ENCODE measurements at places on chromosomes 16 and 17.

DNA sequence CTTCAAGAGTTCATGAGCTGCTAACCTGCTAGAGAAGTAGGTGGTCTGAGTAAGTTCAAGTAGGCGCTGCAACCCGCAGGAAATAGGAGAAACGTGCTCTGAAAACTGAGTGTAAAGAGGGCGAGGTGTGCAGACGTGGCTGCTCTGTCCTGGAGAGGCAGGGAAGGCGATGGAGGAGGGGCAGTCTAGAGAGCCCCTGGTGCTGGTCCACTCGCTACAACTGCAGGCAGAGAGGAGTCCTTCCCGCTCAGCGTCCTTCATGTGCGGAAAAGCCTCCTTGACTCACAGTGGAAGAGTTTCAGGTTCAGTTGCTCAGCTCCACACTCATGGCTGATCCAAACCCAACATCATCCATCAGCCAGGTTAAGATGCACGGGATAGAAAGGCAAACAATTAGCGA, 12.1 kb downstream of the ABCA3 start:
- DNase-seq, result no peak

DNA sequence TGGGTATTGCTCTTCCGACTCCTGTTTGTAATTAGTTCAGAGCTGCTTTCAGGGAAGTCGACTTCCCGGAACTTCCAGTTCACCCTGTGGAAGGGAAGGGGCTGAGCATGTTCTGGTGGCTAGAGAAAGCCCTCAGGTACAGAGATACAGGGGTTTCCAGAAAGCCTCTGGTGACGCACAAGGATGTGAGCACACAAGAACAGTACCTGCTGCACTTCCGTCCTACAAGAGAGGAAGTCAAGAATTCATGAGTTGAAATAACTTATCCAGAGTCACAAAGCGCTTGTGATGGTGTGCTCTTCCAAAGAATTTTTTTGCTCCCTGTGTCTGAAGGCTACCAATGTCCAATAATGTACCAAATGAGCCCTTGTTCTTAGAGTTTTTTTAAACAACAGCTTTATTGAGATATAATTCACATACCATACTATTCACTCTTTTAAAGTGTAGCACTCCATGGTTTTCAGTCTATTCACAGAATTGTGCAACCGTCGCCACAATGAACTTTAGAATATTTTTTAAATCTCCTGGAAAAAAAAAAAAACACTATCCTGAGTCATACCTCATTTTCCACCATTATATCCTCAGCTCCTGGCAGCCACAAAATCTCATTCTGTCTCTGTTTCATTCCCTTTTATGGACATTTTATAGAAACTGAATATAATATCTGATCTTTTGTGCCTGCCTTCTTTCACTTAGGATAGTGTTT, 327.6 kb downstream of the CDH13 start:
- DNase-seq, result no peak

DNA sequence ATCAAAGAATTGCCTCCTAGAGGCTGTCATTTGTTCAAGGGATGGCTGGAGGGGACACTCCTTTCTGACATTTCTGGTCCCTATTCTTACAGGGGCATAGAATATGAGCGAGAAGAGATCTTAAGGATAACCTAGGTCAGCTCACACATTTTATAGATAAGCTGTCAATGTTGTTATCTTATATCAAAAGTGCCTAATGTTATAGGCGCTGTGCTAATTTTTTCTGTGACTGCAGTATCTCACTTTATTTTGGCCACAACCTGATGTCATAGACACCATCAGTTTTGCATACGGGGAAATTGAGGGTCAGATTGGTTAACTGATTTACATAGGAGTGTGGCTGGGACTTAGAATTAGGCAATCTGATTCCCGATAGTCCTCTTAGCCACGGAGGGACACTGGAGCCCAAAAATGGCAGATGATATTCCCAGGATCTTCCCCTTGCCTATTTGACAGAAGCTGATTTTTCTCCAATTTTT, 1.2 kb downstream of the CPD start:
- no peak for DNase-seq

DNA sequence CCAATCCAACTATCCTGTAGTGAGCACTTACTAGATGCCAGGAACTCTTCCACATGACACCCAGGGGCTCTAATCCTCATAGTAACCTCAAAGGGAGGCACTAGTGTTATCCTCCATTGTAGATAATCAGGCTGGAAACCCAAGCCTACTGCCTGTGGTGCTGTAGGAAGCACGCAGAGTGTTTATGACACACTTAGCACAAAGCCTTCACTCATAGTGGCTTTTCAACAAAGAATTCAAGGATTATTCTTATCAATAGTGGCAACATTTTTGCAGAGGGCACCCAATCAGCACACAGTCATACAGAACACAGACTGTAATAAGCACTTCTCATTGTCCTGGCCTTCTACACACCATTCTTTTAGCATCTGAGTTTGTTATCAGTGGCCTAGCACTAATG, 18.5 kb upstream of the SOX9 start:
- peak; percentile 50 for DNase-seq

- DNase-seq, result no peak
Measured at GRCh38 chr16:84606081-84606875, 11.6 kb downstream of the COTL1 start.

- DNase-seq, result no peak
Measured at GRCh38 chr17:38424297-38424972, 3.8 kb upstream of the ARHGAP23 start.

- DNase-seq, result no peak
Measured at GRCh38 chr17:43477832-43478634, 5.7 kb upstream of the DHX8 start.

DNA sequence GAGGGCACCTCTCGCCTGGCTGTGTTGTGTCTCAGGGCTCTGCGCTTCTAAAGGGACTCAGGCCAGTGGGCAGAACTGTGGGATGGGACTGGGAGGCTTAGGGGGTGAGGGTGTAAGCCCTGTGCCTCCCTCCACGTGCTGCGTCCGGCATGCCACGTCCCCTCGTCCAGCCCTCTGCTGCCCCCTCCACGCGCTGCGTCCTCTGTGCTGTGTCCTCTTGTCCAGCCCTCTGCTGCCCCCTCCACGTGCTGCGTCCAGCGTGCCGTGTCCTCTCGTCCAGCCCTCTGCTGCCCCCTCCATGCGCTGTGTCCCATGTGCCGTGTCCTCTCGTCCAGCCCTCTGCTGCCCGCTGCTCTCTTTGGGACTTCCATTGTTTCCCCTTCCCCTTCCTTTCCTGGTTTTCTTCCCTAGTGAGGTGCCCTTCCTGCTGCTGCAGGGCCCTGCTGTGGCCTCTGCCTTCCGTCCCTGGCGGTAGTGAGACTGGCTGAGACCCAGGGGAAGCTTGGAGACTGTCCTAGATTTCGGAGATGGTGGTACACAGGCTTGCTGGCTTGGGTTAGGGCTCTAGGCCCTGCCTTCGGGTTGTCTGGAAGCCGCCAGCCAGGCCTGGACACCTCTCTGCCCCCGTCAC, 6.4 kb upstream of the ZNF750 start:
- no peak for DNase-seq

GRCh38 chr16:85987750-85988078, 88.8 kb downstream of the IRF8 start:
- DNase-seq, result no peak

DNA sequence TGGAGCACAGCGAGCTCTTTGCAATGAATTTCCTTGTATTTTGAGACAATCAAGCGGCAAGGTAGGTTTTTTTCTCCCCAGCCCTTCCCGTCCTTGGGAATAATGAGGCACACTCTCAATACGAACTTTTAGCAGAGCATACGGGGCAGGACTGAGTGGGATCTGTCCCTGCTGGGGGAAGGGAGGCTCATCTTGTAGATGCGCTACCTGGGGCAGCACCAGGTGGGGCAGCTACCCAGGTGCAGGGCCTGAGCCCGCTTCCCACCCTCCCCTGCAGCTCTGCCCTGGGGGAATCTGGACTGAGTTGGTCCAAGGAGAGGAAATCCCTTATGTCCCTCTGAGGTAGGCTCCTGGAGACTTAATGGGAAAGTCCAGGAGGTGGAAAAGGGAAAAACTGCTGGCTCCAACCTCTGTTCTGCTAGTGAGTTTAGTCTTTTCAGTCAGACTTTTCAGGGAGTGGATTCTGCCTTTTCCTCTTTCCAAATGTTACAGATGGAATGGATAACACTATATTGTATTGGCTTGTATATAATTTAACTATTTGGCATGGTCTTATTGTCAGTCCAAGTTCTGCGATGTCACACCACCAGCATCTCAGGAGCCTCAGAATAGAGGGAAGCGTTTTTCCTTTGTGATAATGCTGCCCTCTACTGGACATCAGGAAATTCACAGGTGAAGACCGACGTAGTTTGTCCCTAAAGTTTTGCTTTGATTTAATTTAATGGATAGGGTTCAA, 9.6 kb upstream of the CES1 start:
- DNase-seq, result no peak

- no peak for DNase-seq
Measured at GRCh38 chr17:2302778-2303203, 794 bp downstream of the SMG6 start.

- DNase-seq, result no peak
Measured at GRCh38 chr16:19419698-19420075, 2.0 kb downstream of the TMC5 start.

DNA sequence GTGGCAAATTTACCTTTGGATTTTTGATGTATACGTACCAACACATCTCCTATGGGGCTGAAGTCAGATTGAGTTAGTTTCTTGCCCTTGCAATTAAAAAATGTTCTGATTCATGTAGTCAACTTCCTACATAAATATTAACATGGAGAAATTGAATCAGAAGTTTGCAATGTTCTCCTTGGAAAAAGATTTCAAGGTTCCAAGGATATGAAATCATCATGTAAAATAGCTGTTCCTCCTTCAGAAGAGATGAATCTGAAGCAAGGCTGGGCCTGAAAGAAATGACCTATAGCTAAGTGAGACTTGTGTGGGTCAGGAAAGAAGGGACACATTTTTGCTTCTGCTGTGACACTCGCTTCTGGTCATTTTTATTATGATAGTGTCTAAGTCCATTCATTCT, 131.7 kb downstream of the RGS9 start:
- no peak for DNase-seq

GRCh38 chr17:37820995-37821713, 76.3 kb upstream of the HNF1B start:
- no peak for DNase-seq

DNA sequence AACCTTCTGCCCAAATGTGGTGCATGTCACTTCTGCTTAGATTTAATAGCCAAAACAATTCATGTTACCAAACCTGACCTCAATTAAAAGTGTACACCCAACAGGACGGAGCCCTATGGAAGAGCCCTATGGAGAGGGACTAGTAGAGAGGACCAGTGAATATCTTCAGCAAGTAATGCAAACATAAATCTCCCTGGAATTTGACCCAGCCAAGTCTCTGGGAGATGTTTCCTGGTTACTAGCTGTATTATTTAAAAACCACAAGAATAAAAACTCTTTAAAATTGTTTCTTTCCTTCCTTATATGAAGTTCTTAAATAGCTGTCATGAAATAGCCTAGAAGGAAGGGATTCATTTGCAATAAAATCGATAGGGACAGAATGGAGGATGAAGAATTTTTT, 255.8 kb downstream of the CDH11 start:
- no peak for DNase-seq

DNA sequence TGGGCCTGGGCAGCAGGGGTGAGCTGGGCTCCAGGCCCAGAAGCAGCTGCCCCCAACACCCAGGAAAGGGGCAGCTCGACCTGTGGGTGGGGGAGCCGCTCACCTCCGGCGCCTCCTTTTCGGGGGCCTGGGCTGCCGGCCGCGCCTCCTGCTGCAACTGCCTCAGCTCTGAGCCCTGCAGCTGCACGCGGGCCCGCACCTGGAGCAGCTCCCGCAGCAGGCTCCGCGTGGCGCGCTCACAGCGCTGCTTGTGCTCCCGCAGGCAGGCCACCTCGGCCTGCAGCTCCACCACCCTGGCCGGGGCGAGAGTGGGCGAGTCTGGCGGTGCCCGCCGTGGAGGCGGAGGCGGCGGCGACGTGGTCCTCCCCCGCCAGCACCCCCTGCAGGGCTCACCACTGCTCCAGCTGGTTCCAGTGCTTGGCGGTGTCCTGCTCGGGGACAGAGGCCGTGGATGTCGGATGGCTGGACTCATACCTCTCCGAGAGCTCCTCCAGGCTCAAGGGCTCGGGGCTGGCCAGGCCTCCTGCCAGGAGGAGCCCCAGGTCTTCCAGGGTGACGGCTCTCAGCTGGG, 868 bp downstream of the CCDC154 start:
- DNase-seq, result no peak

DNA sequence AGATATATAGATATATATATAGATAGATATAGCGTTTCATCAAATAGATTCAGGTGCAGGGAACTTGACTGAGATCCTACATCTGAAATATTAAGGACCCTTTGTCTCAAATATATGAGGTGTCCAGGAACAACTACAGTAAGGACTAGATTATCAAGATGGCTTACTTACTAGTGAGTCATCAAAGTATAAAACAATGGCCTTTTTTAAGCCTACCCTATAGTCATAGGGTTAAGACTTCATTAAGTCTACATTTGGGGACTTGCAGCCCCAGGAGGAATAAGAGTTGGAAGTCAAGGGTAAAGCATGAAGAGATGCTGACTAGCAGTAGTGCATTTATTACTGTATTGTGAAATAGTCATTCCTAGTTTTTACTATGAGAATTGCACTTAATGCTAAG, 1023.4 kb downstream of the CDH11 start:
- DNase-seq, result no peak

GRCh38 chr17:27978689-27979175, 63.7 kb upstream of the NLK start:
- DNase-seq, result no peak

- DNase-seq, result no peak
Measured at GRCh38 chr17:55249861-55250260, 14.9 kb upstream of the HLF start.

DNA sequence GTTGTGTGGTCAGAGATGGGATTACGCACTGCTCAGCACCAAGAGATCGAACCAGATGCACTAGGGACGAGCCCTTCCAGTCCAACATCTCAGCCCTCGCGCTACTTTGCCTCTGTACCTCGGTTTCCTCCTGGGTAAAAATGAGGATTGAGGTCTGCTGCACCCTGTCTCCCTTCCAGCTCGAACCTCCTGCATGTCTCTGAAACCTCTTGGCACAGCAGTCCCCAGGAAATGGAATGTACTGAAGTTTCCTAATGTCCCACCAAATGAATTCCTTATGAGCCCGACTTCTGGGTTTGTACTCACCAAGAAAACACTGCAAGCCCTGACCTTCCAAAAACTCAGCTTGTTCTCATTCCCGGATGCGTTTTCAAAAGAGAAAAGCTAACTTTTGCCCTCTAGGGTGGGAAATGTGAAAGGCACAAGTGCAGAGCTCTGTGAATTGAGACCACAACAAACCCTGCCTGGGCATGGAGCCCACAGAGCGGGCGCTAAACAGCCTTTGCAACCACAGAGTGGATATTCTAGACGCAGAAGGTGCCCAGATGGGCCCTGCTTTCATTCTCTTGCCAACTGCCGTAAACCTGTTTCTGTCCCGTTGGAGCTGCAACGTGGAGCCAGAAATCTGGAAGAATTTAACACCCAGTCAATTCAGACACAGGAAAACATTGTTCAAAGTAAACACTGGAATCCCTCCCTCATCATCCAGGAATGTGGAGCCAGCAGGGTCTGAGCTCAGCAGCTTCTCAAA, 10.3 kb downstream of the CDRT4 start:
- DNase-seq, result peak; percentile 70

- DNase-seq, result no peak
Measured at GRCh38 chr16:24728891-24729242, 584 bp upstream of the TNRC6A start.

GRCh38 chr16:24013864-24014645, 178.3 kb downstream of the PRKCB start:
- DNase-seq, result no peak
